ENCODE measurements at places on chromosomes 16 and 17.

GRCh38 chr17:81295676-81296381 lies 722 bp upstream of the SLC38A10 start:
- no peak for DNase-seq

GRCh38 chr16:10931977-10932632 lies 10.2 kb downstream of the DEXI start:
- DNase-seq, result no peak

GRCh38 chr16:85600078-85600477 lies 13.0 kb upstream of the GSE1 start:
- DNase-seq, result no peak

DNA sequence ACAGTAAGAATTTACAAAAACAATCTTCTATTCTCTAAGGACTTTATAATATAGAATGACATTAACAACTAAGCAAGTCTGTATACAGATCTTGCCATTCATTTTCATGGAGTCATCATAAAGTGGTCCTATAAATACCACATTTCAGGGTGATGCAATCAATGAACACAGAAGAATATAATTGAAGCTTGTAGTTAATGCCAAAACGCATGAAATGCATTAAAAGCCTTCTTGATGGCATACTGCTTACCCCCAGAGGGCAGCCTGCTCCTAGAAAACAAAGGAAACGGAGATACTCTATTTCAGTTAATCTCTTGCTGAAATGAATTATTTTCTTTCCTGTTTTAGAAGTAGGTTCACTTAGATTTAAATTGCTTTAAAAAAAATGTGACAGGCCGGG lies 45.2 kb upstream of the STAC2 start:
- DNase-seq, result peak; percentile 82

- peak; percentile 79 for DNase-seq
Measured at GRCh38 chr16:67884684-67885083, at the start of gene NRN1L. NRN1L (plus strand) TSS chr16:67884885; CDS start chr16:67884904, 19 bp downstream.

DNA sequence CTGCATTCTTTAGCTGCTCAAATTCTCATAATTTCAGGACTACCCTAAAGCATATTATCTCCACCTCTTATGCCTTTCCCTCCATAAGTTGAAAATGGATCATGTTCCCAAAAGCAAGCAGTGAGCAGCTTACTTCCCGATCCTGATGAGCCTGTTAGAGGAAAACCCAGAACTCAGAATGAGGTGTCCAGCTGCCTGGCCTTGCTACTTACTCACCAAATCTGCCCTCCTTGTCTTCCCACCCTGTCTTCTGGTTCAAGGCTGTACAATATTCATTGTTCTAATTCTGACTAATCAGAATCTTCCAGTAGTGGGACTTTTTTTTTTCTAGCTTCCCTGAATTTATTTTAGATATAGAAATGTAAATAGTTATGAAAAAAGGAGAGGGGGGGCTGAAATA lies 10.8 kb downstream of the LYRM1 start:
- DNase-seq, result no peak

DNA sequence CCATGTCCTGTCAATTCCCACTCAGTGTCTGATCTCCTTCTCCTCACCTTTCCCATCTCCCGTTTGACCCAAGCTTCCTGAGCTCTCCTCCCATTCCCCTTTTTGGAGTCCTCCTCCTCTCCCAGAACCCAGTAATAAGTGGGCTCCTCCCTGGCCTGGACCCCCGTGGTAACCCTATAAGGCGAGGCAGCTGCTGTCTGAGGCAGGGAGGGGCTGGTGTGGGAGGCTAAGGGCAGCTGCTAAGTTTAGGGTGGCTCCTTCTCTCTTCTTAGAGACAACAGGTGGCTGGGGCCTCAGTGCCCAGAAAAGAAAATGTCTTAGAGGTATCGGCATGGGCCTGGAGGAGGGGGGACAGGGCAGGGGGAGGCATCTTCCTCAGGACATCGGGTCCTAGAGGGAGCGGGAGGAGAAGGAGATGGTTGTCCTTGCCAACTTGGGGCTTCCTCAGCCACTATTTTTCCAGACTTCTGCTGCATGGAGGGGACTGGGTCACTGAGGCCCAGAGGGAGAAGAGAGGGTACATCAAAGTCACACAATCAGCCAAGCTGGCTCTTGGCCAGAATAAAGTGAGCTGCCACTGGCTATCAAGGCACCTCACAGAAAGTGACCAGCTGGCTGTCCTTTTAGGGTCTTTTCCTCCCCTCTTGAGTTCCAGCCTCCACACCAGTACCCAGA lies 1.9 kb upstream of the TBC1D10B start:
- DNase-seq, result no peak

DNA sequence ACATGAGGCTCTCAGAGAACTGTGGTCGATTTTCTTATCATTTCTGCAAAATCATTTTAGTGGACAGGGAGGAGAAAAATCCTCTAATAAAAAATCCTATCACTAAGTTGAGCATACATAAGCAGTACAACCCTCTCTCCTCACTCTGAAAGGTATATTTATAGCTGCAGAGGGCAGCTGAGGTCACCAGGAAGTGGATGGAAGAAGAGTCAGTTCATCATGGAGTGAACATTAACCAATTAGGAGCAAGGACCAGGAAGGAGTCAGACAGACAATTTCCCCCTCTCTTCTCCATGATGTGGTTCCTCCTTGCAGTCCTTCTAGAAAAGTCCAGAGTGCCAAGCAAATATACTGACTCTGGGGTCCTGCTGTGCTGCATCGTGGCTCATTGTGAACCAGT lies 253.7 kb downstream of the TOX3 start:
- DNase-seq, result no peak

DNA sequence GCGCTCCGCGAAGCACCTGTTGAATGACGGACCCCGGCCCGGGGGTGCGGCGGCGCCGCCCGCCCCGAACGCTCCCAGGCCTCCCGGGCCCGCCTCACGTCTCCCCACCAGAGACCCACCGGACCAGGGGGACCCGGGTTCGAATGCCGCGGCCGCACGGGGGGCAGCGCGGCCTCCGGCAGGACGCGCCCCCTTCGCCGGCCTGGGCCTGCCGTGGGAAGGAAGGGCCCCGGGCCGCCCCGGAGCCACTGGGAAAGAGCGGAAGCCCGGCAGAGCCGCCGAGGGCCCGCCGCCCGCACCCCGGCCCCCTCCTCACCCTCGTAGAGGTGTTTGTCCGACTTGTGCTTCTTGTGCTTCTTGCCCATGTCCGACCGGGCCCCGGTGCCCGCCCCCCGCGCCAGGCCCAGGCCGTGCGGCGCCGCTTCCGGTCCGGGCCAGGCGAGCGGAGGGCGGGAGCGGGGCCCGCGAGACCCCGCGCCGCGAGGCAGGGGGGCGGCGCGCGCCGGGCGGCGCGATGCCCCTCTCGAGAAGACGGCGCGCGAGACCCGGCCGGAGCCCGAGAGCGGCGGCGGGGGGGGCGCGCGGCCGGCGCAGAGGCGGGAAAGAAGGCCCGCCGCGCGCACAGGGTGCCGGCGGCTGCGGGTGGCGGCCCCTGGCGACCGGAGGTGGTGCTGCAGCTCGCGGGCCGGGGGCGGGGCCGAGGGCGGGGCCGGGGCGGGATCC lies at the start of gene BRD7:
TSS of gene BRD7 (minus strand) at position 579 of the 723 bp plus-strand sequence. CDS start at position 365, 214 bp downstream.
- DNase-seq, result no peak

DNA sequence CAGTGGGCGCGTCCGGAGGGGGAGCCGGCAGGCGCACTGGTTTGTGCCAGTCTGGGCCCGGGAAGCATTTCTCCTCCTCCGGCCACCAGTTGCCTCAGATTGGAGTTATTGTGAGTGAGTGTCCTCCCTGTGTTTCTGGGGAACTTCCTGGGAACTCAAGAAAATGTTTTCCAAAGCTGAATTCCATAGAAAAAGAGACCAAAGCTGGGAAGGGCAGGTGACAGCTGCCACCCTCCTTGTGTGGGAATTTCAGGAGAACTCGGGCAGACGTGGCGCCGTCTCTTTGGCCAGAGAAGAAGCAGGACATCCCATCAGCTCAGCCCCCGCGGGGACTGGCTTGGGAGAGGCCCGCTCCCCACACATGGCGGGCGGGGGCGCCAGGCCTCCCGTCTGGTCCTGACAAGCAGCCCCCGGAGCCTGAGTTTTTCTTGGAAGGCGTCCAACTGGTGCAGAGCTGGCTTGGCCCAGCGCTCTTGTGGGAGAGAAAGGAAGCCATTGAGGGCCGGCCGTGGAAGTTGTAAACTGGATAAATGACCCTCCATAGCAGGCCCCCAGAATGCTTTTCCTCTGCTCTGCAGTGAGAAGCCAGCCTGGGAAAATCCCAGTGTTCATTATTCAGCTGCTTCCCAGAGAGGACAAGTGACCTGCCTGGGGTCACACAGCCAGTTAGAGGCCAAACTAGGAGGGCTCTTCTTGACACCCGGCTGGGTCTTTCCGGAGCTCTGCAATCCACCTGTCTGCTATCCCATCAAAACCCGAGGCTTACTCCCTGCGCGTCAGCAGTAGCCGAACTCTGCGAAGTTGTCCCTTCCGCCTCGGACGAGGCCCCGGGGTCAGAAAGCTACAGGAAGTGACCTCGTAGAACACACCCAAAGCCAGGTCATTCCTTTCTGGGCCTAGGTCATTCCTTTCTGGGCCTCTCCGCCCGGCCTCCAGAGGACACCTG lies 39.2 kb upstream of the GSE1 start:
- DNase-seq, result no peak

DNA sequence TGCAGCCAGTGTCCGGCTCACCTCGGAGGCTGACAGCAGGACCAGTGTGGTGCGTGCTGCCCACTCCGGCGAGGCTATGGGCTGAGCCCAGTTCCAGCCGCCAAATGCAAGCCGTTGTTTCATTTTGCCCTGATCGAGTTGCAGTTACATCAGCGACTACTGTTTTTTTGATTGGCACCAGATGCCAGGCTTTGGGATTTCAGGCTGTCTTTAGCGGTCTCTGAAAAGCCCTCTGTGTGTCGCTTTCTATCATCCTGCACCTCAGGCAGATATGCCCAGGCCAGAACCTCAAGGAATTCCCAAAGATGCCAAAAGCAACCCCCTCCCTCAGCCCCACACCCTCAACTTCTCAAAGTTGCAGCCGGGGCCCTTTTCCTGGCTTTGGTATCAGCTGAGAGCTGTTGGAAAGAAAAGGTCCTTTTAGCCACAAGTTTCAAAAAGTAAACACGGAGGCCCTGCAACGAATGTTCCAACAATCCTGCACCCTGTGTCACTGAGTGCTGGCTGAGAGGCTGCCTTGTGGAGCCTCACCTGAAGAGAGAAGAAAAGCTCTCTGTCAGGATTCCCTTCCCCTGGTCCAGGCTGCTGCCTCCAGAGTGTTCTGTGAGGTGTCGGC lies 58.9 kb downstream of the WWP2 start:
- DNase-seq, result peak; percentile 52

DNA sequence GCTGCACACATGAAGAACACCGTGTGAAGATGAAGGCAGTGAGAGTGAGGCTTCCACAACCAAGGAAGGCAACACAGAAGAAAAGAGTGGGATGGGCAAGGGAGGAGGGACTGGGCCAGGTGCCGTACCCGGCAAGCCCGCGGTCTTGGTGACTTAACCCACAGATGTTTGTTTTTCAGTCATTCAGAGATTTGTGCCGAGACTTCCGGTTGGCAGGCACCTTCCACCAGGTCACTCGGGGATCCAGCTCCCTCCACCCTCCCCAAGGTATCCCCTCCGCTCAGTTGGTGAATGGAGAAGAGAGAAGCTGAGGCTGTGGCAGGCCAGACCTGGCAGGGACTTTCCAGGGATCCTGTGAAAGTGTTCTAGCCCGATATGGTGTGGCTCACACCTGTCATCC lies 4.9 kb upstream of the KREMEN2 start:
- no peak for DNase-seq

Measured in AG09319 (cell line).